ENCODE measurements at places on chromosomes 7 and 10. TPM values are rescaled to one million over a fixed set of nuclear protein-coding genes. Genes with fewer than 3 reads are reported as not detected.

Gene EVX1
- total RNA-seq = not detected

GRCh38 chr10:58570307-58570723 is 57.6 kb downstream of the BICC1 start:
- H3K4me1 ChIP-seq = no peaks in the 10 kb centered on the region
- no peaks in the 10 kb centered on the region for H3K27me3 ChIP-seq
- no peak overlapping the region for H3K4me3 ChIP-seq
- no peaks in the 10 kb centered on the region for H3K36me3 ChIP-seq

DNA sequence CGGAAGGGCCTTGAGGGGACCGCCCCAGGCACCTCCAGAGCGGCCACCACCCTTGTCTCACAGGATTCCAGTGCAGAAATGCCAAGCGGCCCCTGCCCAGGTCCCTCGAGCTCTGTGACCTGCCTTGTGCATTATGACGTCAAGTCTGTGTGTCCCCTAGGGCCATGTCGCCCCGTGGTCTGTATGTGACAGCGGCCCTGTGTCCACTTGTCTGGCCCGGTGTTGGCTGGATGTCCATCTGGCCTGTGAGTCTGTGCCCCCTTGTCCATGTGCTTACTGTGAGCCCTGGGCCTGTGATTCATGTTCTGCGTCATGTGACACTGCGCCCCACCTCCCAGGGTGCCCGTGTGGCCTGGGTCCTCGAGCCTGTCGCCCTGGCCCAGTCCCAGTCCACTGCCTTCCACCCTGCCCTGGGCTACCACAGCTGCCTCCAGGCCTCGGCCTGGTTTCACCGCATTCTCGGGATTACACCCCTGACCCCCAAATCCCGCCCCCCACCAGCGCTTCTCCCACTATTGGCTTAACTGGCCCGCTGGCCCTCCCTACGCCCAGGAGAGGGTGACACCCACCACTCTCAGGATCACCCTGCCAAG is 66.6 kb upstream of the ZNF722 start:
- H3K27me3 ChIP-seq = no peaks in the 10 kb centered on the region
- no peak overlapping the region for H3K27ac ChIP-seq
- H3K4me3 ChIP-seq = no peak overlapping the region
- H3K4me1 ChIP-seq = no peaks in the 10 kb centered on the region
- no peak for DNase-seq

Gene TRIM8
- total RNA-seq = 216 TPM

Gene SYPL1
- 17.5 TPM for total RNA-seq

DNA sequence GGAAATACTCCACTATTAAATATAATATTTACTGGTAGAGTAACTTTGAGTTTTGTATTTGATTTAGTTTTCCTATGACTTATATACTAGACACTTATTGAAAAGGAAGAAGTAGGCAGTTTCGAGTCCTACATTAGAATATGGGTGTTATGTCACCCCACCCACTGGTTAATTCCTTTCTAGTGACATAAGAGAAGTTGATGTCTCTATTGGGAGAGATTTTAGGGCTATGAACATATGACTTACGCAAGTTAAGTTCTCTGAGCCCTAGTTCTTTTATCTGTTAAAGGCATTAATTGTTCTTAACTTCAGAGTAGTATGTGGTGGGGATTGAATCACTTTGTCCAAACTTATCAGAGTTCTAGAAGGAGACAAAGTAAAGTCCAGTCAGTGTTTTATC is 30.5 kb downstream of the CPED1 start:
- peak overlapping the region; percentile 77 for H3K27ac ChIP-seq
- H3K36me3 ChIP-seq = no peaks in the 10 kb centered on the region
- no peak for DNase-seq
- no peaks in the 10 kb centered on the region for H3K27me3 ChIP-seq
- H3K4me1 ChIP-seq = peaks cover 62% of the 10 kb centered on the region
- H3K4me3 ChIP-seq = no peak overlapping the region

- H3K4me1 ChIP-seq = no peaks in the 10 kb centered on the region
- no peak overlapping the region for H3K27ac ChIP-seq
- H3K4me3 ChIP-seq = no peak overlapping the region
- H3K27me3 ChIP-seq = no peaks in the 10 kb centered on the region
Observed at GRCh38 chr10:94069884-94070283, 76.2 kb downstream of the PLCE1 start.

Gene HOXA10
- total RNA-seq = not detected

DNA sequence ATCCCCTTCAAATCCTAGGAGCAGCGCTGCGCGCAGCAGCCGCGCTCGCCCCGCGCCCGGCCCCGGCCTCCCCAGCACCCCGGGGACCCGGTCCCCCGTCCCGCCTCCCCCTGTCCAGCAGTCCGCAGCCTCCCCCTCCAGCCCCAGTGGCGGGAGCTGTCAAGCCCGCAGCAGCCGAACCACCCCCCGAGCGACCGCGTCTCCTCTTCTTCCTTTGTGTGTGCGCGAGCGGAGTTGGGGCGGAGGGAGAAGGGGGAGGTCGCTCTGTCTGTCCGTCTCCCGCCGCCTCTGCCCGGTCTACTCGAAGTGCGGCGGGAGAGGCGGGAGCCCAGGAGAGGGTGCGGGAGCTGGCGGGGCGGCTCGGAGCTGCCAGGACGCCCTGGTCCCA is 375 bp upstream of the CHN2 start:
- H3K27me3 ChIP-seq = no peaks in the 10 kb centered on the region
- no peak for DNase-seq
- H3K4me3 ChIP-seq = peak overlapping the region; percentile 73
- no peak overlapping the region for H3K27ac ChIP-seq

DNA sequence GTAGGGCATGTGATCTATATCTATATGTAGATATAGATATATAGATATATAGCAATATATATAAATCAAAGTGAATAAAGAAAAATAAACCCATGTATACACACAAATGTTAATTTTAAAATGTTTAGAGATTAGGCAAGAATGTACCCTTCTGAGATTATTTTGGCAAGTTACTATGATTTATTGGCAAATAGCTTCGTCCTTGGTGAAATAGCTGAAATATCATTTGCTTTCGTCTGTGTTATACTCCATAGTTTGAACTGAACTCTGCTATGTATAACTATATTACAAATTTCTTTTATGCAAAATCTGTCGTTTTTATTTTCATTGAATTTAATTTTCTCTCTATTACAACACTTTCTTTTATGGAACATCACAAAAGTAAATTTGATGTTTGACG is 57.5 kb downstream of the CPED1 start:
- no peaks in the 10 kb centered on the region for H3K27me3 ChIP-seq
- no peak overlapping the region for H3K27ac ChIP-seq
- H3K4me1 ChIP-seq = peaks cover 37% of the 10 kb centered on the region
- no peak overlapping the region for H3K4me3 ChIP-seq
- no peak for DNase-seq

- H3K27me3 ChIP-seq = no peaks in the 10 kb centered on the region
- peaks cover 29% of the 10 kb centered on the region for H3K36me3 ChIP-seq
- H3K4me3 ChIP-seq = no peak overlapping the region
- DNase-seq = no peak
- H3K4me1 ChIP-seq = no peaks in the 10 kb centered on the region
- H3K27ac ChIP-seq = no peak overlapping the region
Observed at GRCh38 chr7:139043823-139044812, 8.3 kb upstream of the ZC3HAV1L start.

- no peaks in the 10 kb centered on the region for H3K36me3 ChIP-seq
- DNase-seq = no peak
- H3K27me3 ChIP-seq = no peaks in the 10 kb centered on the region
Observed at GRCh38 chr7:30322271-30323005, 38.0 kb downstream of the ZNRF2 start.

- peak overlapping the region; percentile 67 for H3K27ac ChIP-seq
- no peak for DNase-seq
- H3K4me3 ChIP-seq = peak overlapping the region; percentile 21
- H3K4me1 ChIP-seq = peaks cover 60% of the 10 kb centered on the region
- peaks cover 26% of the 10 kb centered on the region for H3K36me3 ChIP-seq
Observed at GRCh38 chr7:134842062-134842461, 62.6 kb downstream of the CALD1 start.

- no peaks in the 10 kb centered on the region for H3K4me1 ChIP-seq
- DNase-seq = no peak
- no peak overlapping the region for H3K27ac ChIP-seq
Observed at GRCh38 chr7:30053068-30053467, 24.9 kb downstream of the PLEKHA8 start.

Gene GPR26
- not detected for total RNA-seq

DNA sequence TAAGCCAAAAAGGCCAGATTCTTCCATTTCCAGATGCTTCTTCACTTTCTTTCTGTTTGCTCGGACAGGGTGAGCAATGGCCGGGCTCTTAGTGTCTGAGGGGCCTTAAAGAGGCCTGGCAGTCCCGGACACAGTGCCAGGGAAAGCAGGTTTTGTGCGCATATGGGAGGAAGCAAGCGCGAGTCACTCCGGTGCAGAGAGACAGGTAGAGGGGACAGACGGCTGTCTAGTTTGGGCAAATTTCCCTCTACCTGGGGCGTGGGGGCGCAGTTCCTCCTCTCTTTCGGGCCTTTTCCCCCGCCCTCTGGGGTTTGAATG is 4.7 kb downstream of the NEUROD6 start:
- DNase-seq = no peak
- no peaks in the 10 kb centered on the region for H3K27me3 ChIP-seq
- no peak overlapping the region for H3K4me3 ChIP-seq
- no peaks in the 10 kb centered on the region for H3K36me3 ChIP-seq
- H3K4me1 ChIP-seq = no peaks in the 10 kb centered on the region
- no peak overlapping the region for H3K27ac ChIP-seq

GRCh38 chr10:7401156-7401555 is 9.7 kb downstream of the SFMBT2 start:
- no peak overlapping the region for H3K27ac ChIP-seq
- no peaks in the 10 kb centered on the region for H3K36me3 ChIP-seq
- H3K4me1 ChIP-seq = no peaks in the 10 kb centered on the region
- DNase-seq = no peak
- no peak overlapping the region for H3K4me3 ChIP-seq

- DNase-seq = no peak
- no peak overlapping the region for H3K4me3 ChIP-seq
- no peaks in the 10 kb centered on the region for H3K4me1 ChIP-seq
- H3K27ac ChIP-seq = no peak overlapping the region
Observed at GRCh38 chr7:51135576-51135975, 181.0 kb downstream of the COBL start.

DNA sequence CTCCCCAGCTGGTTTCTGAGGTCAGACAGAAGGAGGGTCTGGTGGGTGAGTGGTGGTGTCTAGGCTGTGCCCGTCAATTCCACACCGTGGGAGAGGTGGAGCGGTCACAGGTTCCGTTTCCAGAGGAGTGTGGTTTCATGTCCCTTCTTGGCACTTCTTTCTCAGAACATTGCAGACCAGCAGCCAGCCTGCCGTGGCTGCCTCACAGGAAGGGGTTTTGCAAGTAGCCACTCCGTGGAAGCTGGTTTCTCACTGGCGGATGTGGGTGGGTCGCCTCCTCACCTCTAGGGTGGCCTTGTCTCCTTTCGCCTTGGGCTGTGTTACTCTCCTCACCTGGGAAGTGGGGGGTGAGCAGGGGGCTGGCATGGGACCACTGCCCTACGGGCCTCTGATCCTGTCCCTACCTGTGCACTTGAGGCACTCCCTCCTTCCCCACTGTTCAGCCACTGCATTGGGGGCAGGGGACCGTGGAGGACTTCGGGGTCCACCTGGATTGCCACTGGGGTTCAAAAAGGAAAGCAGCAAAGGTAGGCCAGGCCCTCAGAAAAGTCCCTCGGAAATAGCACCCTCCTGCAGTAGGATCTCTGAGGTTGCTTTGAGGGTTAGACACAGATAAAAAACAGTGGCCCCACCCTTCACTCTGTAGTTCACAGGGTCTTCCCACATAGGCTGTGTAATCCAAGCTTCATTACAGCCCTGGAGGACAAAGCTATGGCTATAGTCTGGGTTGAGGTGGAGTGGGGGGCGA is 33.9 kb downstream of the TSPAN14 start:
- no peak overlapping the region for H3K4me3 ChIP-seq
- H3K27ac ChIP-seq = no peak overlapping the region
- peaks cover 3% of the 10 kb centered on the region for H3K4me1 ChIP-seq
- DNase-seq = peak; percentile 65
- peaks cover 3% of the 10 kb centered on the region for H3K36me3 ChIP-seq

DNA sequence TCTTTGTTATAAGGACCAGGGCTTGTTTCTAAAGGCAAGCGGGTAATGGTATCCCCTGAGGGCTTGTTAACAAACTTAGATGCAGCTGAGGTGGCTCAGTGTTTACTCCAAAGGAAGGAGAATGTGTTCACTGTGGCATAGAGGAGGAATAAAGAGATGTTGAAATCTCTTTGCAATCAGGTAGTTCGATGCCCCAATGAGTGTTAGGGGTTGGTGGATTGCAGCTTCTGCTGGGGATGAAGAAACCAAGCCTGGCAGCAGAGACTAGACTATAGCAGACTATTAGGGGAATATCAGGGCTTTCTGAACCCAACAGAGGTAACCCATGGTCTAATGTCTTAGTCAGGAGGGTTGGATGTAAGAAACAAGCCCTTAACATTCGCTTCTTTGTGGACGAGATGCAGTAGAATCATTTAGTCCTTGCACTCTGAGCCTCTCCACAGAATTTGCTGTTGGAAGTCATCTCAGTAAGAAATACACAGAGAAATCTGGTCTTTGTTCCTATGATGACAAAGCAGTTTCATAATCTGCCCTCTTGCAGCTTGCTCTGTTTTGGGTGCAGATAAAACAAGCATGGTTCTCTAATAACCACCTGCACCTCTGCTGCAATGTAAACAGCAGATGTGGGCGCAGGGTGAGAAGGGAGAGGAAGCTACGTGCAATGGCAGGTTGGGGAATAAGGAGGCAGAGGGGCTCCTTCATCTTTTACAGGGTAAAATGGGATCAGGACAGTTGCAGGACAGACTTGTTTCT is 108.6 kb downstream of the NRF1 start:
- no peak overlapping the region for H3K4me3 ChIP-seq
- H3K27me3 ChIP-seq = no peaks in the 10 kb centered on the region
- no peaks in the 10 kb centered on the region for H3K4me1 ChIP-seq
- DNase-seq = no peak

DNA sequence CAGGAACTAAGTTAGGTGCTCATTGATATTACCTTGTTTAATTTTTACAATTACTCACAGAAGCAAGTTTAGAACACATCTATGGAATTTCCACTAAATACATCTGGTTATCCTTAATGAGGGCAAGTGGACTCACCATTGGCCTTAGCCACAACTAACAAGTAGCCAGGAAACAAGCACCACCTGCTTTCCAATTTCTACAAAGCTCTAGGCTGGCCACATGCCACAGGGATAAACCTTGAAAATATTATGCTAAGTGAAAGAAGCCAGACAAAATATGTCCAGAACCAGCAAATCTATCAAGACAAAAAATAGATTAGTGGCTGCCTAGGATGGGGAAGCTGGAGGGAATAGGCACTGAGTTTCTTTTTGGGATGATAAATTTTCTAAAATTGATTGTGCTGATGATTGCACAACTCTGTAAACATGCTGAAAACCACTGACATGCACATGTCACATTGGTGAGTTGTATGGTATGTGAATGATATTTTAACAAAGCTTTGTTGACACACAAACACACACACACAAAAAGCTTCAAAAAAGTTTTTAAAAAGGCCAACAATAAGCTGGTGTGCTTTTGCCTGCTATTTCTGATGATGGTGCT is 179.4 kb downstream of the CPEB3 start:
- H3K36me3 ChIP-seq = no peaks in the 10 kb centered on the region
- DNase-seq = no peak
- no peak overlapping the region for H3K27ac ChIP-seq
- peaks cover 21% of the 10 kb centered on the region for H3K4me1 ChIP-seq
- no peaks in the 10 kb centered on the region for H3K27me3 ChIP-seq

- H3K36me3 ChIP-seq = no peaks in the 10 kb centered on the region
- no peaks in the 10 kb centered on the region for H3K4me1 ChIP-seq
Observed at GRCh38 chr10:93917064-93917391, 23.2 kb downstream of the SLC35G1 start.

Gene SFRP4
- 25.7 TPM for total RNA-seq

- H3K27me3 ChIP-seq = no peaks in the 10 kb centered on the region
- no peak overlapping the region for H3K27ac ChIP-seq
- DNase-seq = no peak
- no peaks in the 10 kb centered on the region for H3K4me1 ChIP-seq
- no peak overlapping the region for H3K4me3 ChIP-seq
Observed at GRCh38 chr7:127501817-127502216, 83.6 kb downstream of the GCC1 start.
